ENCODE measurements at places on chromosomes 5 and 9.

- DNase-seq: peak; percentile 91
These were observed 365.1 kb downstream of the ENC1 start for GRCh38 chr5:74275171-74275992.

- DNase-seq: no peak
These were observed 130.0 kb upstream of the CDKN2B start for GRCh38 chr9:22138956-22139660.

DNA sequence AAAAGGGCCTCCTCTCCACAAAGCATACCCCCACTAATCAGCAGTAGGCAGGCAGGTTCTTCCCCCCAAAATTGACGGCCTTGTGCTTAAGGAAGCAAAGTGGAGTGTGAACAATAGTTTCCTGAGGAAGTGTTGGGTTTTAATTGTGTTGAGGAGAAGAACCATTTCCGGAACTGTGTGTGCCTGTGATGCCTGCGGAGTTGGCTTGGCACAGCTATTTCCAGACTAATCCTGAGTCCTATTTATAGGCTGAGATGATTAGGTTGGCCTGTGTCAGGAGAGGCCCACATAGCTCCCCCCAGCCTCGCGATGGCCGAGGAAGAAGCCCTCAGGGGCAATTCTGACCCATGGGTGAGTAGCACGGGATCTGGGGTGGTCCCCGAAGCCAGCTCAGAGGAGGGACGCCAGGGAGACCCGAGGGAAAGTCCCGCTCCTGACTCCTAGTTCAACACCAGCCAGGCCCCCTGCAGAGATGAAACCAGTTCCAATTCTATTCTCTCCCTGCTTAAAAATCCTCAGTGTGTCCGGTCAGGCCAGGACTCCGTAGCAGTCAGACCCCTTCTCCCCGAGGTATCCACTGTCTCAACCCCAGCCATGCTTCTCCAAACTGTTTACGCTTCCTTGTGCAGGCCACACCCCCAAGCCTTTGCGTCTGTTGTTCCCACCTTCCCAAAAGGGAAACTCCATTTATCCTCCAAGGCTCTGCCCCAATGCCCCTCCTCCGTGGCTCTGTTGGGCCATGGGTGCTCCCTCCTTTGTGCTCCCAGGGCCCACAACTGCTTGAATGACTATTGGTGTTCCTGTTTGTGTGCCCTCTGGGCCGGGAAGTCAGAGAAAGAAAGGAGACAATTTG is 18.1 kb downstream of the GSN start:
- no peak for DNase-seq

GRCh38 chr5:170108266-170108785 is 2.6 kb downstream of the FOXI1 start:
- no peak for DNase-seq

GRCh38 chr5:138870611-138871010 is 4.5 kb downstream of the LRRTM2 start:
- no peak for DNase-seq

- no peak for DNase-seq
These were observed at the start of gene GRIN1 for GRCh38 chr9:137138722-137139467. Gene GRIN1 (plus strand): TSS chr9:137139154. CDS start chr9:137139487, 333 bp downstream.

DNA sequence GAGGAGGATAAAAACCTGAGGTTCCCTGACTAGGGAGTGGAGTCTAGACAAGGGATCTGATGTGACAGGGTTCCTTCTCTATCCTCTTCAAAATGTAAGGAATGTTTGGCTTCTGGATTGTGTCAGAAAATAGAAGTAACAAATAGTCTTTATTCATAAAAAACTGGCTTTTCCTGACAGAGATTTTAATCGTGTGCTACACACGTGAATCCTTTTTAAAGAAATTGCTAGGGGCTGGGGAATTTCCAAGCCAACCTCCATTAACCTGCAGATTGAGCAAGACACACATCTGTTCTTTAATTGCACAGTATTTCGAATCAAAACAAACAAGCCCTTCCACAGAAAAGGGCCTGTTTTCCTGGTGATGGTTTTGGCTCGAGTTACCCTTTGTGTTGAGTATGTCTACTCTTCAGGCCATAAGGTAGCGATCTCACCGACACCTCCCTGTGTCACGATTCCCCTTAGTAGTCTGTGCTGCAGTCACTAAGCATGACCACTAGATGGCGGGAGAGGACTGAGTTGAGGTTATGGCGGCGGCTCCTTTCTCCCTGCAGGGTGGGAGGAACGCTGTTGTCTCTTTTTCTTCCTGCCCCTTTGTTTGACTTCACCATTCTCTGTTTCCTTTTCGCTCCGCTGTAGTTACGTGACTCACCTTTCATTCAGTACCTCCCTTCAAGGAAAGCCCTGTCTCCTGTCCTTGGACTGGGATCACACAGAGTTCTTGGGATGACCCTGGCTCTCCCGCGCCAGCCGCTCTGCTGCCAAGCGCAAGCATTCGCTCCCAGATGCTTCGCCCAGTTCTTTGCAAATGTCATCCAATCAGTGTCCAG is 137.1 kb upstream of the SLC24A2 start:
- DNase-seq: peak; percentile 47

DNA sequence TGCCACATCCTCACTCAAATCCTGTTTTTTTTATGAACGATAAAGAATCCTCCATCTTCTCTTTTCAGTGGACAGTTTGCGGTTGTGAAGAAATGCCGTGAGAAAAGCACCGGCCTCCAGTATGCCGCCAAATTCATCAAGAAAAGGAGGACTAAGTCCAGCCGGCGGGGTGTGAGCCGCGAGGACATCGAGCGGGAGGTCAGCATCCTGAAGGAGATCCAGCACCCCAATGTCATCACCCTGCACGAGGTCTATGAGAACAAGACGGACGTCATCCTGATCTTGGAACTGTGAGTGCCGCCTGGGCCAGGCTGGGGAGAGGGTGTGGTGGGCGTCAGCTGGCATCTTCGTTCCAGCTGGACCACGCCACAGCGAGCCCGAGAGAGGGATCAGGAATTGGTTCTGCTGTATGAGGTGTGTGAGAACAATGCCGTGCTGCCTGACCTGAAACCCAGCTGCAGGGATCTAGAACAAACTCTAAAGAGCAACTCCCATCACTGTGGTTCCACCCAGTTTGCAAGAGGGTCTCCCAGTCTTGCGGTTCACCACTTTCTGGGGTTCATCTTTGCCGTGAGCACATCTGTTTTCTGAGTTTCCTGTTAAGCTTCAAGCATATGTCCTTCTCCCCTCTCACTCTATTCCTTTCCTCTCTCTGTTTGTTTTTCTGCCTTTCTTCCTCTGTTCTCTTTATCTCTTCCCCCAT is 107.4 kb downstream of the DAPK1 start:
- no peak for DNase-seq

DNA sequence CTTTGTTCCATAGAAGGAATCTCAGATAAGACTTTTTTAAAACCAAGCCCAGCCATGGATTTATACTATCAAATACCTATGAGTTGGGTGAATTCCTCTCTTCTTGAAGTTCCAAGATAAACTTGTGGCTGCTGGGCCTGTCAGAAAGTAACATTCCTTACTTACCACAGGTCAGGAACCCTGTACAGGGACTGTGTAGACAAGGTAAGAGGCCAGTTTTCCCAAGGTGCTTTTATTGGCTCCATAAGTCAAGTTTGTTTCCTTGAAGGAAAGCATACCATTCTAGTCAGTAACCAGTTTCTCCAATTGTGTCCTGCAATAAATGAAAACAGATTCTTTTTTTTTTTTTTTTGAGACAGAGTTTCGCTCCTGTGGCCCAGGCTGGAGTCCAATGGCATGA is 8.8 kb upstream of the CLTB start:
- no peak for DNase-seq

- no peak for DNase-seq
These were observed 5.3 kb upstream of the ZNF367 start for GRCh38 chr9:96423322-96423984.

DNA sequence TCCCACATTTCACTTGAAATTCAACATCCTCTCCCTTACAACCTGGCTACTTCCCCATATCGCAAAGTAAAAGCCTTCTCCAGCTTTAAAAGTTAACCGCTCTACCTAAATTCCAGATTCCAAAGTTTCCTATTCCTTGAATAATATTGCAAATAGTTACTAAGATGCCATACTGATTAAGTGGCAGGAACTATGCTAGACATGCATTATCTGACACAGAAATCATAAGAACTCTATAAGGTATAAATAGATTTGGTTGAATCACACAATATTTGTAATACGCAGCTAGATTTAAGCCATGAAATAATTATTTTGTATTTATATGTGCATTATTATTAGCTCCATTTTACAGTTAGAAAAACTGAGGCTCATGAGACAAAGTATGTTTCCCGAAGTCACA is 92.8 kb downstream of the NFIB start:
- no peak for DNase-seq

- no peak for DNase-seq
These were observed 71.1 kb downstream of the CACNA1B start for GRCh38 chr9:137948642-137949041.

GRCh38 chr5:14299666-14300065 is 156.5 kb downstream of the TRIO start:
- no peak for DNase-seq

- DNase-seq: no peak
These were observed 446.4 kb upstream of the CCNG1 start for GRCh38 chr5:162990856-162991497.

GRCh38 chr9:88198341-88198807 is 60.1 kb upstream of the SPATA31C2 start:
- DNase-seq: peak; percentile 92
